ENCODE measurements at places on chromosomes 7 and 10.

DNA sequence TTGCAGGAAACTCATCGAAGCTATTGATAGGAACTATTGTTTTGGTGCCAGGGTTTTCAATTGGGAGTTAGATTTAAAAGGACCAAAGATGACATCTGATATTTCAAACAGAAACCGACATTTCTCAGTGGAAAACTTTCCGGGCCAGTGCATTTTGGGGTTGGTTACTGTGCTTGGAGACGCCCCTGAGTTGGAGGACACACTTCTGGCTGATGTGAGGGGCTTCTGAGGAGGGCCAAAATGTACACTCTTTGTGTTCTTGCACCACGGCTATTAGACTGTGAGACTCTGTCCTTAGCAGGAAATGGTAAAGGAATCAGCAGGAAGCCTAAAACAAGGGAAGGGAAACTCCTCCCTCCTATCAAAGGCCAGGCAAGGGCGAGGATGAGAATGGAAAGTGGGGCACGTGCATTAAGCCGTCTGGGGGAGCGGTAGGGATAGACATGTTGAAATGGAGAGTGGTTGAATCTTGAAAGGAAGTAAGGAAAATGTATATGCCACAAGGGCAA, 1.8 kb upstream of the SRGN start:
- DNase-seq: no peak

DNA sequence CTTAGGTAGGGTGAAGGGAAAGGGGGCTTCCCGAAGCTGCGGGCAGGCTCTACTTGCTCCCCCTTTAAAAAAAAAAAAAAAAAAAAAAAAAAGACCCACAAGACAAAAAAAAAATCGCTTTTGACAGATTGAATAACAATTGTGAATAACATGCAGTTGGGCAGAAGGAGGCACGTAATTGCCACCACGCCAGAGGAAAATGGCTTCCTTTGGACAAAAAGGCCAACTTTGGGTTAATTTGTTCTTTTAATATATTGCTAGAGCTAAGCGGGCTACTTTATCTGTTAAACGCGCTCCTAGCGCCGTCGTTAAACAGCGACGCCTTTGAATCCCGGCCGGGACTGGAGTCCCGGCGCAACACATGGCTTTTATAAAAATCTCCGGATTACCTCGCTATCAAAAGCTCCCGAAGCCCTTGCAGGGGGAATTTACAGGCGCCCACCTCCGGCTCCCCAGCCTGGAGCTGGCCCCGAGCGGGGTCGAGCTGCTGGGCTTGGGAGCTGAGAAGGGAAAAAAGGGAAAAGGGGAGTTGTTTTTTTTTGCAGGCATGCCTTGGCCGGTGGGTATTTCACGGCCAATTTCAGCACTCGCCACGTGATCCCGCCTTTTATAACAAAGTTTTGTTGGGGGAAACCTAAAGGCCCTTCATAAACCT, 1.2 kb downstream of the HOXA11 start:
- no peak for DNase-seq

DNA sequence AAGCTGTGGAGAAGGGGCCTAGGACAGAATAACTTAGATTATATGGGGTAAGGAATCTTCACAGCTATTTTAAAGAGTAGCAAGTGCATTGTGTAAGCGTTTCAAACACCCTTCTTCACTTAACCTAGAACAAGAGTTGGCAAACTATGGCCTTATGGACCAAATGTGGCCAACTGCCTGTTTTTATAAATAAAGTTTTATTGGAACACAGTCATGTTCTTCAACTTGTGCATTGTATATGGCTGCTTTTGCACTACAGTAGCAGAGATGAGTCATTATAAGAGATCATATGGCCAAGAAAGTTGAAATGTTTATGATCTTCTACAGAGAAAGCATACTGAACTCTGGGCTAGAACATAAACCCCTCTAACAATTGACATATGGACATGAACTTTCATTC, 187.8 kb downstream of the ETV1 start:
- no peak for DNase-seq

- DNase-seq: no peak
These were observed 260.2 kb upstream of the PRKCQ start for GRCh38 chr10:6840201-6840691.

DNA sequence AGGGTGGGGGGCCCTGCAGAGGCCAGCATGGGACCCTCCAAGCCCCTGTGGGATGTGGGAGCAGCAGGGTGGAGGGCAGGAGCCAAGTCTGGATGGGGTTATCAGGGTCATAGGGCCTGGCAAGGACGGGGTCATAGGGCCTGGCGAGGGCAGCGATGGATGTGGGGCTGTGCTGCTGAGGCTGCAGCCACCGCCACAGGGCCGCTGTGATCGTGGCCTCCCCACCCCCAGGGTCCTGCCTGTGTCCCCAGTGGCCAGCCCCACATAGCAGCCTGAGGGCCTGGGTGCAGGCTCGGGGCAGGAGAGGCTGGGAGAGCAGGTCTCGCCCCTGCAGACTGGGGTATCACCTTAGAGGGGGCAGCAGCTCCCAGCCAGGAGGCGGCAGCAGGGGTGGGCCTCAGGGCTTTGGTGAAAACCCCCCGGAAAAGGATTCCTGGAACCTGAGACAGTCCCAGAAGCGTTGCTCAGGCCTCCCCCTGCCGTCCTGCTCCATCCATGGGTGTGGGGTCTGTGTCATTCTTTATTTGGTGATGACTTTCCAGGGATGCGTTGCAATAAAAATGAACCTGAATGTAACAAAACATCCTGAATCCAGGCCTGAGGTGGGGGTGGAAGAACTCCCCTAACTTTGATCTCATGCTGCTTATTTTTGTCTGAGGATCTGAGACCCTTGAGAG, 107.3 kb upstream of the SHH start:
- no peak for DNase-seq

DNA sequence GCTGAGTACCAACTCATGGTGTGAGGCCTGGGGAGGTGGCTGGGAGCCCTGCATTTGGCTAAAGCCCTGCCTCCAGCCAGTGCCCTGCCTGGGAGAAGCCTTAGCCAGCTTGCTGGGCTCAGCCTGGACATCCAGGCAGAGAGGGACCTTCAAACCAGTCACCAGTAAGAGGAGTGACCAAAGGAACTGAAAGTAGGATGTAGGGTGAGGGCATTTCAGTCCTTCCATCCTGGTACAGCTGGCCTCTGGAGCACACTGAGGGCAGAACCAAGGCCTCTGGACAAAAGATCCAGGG, 124.8 kb downstream of the ADCY1 start:
- DNase-seq: no peak

GRCh38 chr7:91311839-91312238, 47.6 kb downstream of the FZD1 start:
- no peak for DNase-seq

GRCh38 chr7:44607141-44608068, 978 bp downstream of the OGDH start:
- DNase-seq: no peak

DNA sequence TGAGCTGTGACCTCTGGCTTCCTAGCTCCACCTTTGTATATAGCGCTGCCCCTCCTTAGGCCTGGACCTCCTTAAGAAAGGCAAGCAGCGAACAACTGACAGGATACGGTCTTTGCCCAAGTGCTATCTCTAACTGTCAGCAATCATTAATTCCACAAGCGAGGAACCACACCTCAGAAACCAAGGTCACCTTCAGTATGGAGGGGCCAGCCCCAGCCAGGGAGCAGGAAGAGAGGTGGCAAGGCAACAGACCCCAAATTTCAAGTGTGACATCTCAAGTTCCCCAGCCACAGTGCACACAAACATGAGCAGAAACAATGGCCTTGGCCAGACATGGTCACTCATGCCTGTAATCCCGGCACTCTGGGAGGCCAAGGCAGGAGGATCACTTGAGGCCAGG, 4.8 kb upstream of the AOC1 start:
- DNase-seq: no peak

DNA sequence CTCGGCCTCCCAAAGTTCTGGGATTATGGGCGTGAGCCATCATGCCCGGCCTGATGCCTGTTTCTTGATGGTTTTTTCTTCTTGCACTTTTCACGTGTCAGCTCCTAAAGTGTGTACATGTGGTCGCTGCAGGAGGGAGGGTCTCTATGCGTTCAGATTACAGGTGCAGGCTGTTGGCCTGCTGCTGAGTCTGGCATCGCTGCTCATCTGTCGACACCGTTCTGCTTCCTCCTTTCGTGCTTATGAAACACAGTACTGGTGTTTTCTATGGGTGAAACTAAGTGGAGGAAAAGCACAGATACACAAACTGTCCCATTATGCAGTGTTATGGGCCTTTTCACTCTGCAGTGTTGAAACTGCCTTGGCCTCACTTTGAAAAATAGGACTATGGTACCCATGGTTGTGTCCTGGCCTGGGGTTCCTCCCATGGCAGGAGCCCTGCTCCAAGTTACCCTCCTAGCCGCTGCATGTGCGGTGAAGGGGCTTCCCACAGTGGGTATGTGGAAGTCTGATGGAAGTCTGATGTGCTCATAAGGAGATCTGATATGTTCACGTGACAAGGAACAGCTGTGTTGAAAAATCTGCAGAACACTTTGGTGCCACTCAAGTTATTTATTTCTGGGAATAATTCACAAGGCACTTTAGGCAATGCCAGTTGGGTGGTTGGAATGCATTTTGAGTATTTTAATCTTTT, 23.5 kb downstream of the OGDH start:
- no peak for DNase-seq

GRCh38 chr7:69609541-69610373, 11.5 kb downstream of the AUTS2 start:
- no peak for DNase-seq

- no peak for DNase-seq
These were observed 53.5 kb upstream of the PPP1R17 start for GRCh38 chr7:31633467-31633866.

DNA sequence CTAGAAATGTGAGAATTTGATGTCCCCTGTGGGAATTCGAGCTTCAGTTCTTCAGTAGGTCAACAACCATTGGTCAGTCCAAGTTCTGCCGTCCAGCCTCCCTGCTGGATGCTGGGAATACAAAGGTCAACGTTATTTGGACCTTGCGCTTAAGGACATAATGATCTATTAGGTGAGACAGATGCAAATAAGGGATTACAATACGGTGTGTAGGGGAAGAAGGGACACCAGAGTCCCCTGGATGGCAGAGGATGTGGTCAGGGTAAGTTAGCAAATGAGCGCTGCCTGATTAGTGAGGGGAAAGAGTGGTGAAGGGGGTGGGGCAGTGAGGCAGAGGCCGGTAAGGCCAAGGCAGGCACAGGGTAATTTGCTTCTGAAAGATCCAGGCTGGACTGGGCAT, 16.2 kb downstream of the CCNY start:
- no peak for DNase-seq

DNA sequence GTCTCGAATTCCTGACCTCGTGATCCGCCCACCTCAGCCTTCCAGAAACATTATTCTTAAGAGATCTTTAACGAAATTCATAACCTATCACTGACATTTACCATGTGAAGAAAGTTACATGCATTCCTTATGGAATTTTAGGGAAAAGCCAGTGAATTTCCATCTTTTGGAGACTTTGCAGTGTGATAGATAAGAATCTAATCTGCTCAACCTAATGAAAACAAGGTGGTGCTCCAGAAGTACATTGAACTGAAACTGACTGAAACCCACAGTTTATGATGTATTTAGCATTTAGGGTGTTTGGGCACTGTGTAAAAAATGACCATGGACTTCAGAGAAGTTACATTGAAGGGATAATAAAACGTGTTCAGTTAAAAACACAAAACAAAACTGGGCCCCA, 43.6 kb downstream of the SRI start:
- no peak for DNase-seq

DNA sequence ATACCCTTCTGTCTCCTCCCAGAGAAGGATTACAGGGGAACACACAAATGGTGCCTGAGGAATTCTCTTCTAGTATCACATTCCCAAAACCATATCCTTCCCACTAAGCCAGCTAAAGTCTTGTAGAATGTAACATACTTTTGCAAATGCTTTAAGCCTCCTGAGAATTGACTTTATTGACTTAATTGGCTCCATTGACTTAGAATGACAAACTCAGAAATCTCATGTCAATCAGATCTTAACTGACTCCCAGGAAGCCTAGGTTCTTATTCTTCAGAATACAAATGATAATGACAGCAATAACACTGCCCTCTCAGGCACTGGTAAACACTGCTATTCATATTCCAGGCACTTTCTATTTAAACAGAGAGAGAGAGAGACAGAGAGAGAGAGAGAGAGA, 356.9 kb upstream of the PRKCQ start:
- no peak for DNase-seq

- DNase-seq: no peak
These were observed 662 bp upstream of the PPIF start for GRCh38 chr10:79346388-79347225.

GRCh38 chr7:27215356-27215755, 15.5 kb upstream of the HOXA13 start:
- no peak for DNase-seq

GRCh38 chr10:287814-288213, 152.6 kb downstream of the ZMYND11 start:
- no peak for DNase-seq

DNA sequence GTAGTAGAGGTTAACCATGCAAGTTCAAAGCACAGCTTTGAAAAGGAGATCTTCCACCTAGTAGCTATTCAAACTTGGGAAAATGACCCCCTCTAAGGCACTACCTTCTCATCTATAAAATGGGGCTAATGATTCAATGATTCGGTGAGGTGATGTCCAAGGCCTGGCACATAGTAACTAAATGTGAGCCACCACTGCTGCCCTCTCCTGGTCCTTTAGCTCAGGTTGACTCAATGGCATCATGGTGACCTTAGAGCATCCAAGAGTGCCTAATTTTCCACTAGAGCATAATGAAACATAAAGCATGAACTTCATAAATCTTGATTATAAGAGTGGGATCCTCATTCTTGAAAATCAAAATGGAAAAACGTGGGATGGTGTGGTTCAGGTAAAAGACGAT, 16.3 kb upstream of the PLCE1 start:
- DNase-seq: no peak

DNA sequence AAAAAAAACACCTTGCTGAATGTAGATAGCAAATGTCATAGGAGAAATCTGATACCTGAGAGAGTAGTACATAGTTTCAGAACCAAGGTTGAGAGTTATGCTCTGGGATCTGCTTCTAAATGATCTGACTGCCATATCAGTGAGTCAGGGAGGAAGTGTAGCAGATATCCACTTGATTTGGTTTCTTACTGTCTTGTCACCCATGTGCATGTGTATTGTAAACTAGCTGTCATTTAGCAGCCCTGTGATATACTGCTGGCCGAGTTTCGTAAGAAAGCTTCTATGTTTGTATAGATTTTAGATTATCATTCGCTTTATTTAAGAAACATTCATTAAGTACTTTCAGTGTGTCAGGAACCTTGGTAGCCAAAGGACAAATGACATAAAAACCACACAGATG, 42.0 kb downstream of the SP4 start:
- no peak for DNase-seq

DNA sequence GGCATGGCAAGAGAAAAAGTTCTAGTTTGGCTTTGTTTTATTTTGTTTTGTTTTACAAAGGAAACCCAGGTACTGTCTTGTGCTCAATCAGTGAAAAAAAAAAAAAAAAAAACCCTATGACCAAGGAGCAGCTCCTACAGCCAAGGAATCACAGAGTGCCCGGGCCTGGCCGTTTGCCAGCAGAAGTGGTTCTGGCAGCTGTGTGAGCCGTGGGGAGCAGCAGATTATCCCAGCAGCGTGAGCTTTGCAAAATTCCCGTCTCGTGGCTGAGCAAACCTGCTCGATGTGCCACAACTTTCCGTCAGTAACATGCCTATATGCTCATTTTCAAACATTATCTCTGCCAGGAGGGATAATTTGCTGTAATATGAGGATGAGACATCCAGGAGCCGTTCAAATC, 293.7 kb downstream of the POU6F2 start:
- DNase-seq: no peak
